ENCODE measurements at places on chromosomes 3 and 15.
A peak's percentile ranks its signal among the peaks of the same experiment; 100 is the strongest.

DNA sequence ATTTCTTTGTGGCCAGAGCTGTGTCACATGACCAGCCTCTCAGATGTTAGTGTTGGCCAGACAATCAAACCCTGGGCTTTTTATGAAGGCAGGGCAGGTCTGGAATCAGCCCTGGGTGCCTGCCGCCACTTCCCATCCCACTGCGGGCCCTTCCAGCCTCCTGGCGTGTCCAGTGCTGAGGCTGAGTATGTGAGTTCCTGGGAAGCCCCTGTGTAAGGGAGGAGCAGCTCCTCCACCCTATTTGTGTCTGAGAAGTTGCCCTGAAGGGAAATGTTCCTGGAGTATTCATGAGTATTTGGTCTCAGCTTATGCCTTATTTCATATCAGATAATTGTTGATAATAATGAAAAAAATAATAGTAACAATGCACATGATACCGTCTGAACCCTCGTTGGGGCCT is 190.1 kb downstream of the NSMCE3 start:
- no peak for DNase-seq

GRCh38 chr3:19457449-19457848 is 309.1 kb downstream of the KCNH8 start:
- no peak for DNase-seq

DNA sequence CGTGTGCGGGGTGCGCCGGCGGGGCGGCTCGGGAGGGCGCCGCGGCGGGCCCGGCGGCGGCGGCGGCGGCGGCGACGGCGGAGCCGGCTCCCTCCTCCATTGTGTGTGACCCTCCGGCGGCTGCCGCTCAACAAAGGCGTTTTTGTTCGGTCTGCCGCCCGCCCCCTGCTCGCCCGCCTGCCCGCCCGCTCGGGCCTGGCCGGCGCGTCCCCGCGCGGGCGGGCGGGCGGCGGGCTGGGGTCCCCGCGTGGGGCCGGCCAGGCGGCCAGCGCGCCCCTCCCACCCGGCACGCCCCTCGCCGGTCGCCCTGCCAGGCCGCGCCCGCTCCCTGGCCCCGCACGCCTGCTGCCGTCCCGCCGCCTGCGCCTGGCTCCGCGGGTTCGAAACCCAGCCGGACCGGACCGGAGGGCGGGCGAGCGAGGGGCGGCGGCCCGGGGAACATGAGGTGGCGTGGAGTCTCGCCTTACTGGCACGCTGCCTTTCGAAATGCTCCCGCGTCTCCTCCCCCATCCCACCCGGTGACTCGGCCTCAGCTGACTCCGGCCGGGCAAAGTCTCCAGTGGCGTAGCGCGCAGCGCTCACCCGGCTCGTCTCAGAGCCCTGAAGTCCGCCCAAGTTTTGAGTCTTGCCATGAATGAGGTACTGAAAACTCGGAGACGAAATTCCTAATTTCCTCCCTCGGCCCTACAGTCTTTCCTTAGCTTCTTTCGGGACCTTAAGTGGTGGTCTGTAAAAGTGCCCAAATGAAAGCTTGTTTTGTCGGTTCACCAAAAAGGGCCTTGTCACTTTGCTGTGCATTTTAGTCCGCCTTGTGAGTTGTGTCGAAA is 588 bp downstream of the MAPK6 start:
- DNase-seq: peak; percentile 83

- no peak for DNase-seq
Measured at GRCh38 chr3:195820186-195820585, 8.5 kb upstream of the MUC4 start.

DNA sequence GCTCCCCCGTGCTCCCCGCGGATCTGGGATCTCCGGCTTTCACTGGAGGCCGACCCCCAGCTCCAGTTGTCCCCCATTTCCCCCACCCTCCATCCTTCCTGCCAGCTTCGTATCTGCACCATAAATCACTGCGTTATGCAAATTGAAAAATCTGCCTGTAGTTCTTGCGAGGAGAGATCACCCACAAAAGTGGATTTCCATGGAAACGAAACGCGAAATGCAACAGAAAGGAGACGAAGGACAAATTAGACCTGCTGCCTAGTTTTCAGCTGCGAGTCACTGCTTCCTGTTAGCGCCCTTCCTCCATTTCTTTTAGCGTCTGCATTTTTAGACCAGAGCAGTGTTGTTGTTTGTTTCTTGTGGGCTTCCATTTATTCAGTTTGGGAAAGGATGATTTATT is 127.1 kb upstream of the ATP10A start:
- no peak for DNase-seq

- DNase-seq: no peak
Measured at GRCh38 chr3:12662593-12663400, 1.1 kb downstream of the RAF1 start.

DNA sequence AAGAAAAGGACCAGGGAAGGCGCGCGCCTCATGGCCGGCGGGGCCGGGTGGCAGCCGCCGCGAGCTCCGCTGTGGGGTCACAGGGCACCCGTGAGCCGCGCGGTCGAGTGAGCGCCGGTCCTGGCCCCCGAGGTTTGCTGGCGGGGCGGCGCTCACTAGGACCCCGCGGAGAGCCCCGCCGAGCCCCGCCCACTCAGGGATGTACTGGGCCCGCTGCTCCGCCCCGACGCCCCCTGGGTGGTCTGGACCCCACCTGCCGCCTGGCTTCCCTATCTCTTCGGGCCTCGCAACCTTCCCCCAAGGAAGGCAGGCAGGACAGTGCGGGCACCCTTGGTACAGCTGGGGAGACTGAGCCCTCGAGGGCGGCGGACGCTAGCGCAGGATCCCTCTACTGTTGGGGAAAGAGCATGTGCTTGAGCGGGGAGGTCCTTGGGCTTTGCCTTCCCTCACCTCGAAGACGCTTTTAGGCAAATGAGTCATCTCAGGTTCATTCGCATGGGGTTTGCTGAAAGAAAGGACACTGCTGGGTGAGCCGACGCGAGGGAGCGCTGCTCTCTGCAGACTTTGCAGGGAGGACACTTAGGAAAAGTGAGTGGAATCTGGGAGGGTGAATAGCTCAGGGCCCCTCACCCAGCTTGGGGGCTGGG is at the start of gene CHRNB4:
TSS of gene CHRNB4 (minus strand) at position 109 of the 647 bp plus-strand sequence. CDS start at position 32, 77 bp downstream.
- no peak for DNase-seq

- DNase-seq: no peak
Measured at GRCh38 chr15:39512643-39513042, 68.2 kb upstream of the THBS1 start.

DNA sequence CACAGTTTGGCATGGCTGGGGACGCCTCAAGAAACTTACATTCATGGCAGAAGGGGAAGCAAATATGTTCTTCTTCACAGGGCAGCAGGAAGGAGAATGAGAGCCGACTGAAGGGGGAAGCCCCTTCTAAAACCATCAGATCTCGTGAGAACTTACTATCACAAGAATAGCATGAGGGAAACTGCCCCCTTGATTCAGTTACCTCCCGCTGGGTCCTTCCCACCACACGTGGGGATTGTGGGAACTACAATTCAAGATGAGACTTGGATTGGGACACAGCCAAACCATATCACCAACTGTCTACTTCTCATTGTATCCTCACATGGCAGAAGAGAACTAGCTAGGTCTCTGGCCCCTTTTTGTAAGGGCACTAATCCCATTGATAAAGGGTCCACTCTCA is 30.5 kb downstream of the CCDC32 start:
- no peak for DNase-seq

GRCh38 chr15:65517866-65518207 is 348 bp upstream of the DPP8 start:
- no peak for DNase-seq

GRCh38 chr3:78322780-78323179 is 1282.9 kb downstream of the ROBO2 start:
- no peak for DNase-seq

- DNase-seq: no peak
Measured at GRCh38 chr3:128438488-128439072, 28.1 kb downstream of the DNAJB8 start.

GRCh38 chr15:74301583-74302361 is 65.6 kb downstream of the CCDC33 start:
- DNase-seq: no peak

GRCh38 chr15:61681676-61682075 is 378.6 kb downstream of the VPS13C start:
- DNase-seq: no peak

DNA sequence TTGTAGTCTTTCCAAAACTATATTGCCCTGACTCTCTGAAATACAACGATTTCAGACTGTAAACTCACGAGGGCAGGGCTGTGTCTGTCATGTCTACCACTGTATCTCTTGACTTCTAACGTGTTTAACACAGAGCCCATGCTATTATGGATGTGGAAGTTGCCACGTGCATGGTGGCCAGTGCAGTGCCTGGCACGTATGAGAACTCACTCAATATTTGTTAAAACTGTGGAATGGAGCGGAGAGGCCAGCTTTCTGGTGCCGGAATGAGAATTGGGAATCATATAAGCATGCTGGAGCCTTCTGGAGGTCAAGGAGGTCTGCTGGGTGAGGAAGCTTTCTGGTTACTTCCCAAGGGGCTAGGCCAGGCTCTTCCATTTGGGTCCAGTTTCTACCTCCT is 220.6 kb upstream of the LYSMD4 start:
- no peak for DNase-seq

- no peak for DNase-seq
Measured at GRCh38 chr3:132290833-132291232, 26.4 kb upstream of the ACP3 start.

- peak; percentile 89 for DNase-seq
Measured at GRCh38 chr3:129120254-129121004, 1.2 kb downstream of the RAB43 start.

GRCh38 chr15:70475407-70475781 is 288.0 kb downstream of the UACA start:
- no peak for DNase-seq

DNA sequence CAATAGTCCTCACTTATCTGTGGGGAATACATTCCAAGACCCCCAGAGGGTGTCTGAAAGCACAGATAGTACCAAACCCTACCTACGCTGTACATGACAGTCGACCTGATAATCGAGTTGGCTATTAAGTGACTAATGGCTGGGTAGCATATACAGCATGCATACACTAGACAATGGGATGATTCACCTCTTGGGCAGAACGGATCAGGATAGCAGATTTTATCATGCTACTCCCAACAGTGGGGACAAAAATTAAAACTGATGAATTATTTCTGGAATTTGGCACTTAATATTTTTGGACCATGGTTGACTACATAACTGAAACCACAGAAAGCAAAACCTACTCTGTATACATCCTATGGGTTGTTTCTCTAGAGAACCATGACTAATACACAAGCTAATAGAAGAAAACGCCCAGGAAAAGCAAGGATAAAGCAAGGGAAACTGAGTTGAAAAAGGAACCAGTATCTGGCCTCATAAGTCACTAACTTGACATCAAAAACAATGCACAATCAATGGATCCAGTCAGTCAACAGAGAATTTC is 15.5 kb downstream of the ATG3 start:
- no peak for DNase-seq

DNA sequence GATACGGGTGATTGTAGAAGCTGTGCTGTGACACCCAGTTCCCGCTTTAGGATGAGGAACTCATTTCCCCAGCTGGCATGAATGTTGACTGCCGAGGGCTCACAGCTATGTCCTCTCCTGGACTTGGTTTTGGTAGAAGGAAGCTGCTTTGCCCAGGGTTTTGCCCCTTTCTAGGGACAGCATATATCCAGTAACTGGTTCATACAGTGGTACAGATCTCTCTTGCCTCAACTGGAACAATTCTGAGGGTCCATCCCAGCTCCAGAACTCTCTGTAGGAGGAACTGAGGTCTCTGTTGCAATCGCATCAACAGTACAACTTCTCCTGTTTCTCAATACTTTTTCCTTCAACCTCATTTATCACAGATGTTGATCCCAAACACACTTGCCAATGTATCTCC is 54.5 kb upstream of the FNDC3B start:
- no peak for DNase-seq

- no peak for DNase-seq
Measured at GRCh38 chr15:27077790-27078189, 106.8 kb downstream of the GABRG3 start.

GRCh38 chr3:121481106-121481880 is 64.5 kb downstream of the POLQ start:
- no peak for DNase-seq

DNA sequence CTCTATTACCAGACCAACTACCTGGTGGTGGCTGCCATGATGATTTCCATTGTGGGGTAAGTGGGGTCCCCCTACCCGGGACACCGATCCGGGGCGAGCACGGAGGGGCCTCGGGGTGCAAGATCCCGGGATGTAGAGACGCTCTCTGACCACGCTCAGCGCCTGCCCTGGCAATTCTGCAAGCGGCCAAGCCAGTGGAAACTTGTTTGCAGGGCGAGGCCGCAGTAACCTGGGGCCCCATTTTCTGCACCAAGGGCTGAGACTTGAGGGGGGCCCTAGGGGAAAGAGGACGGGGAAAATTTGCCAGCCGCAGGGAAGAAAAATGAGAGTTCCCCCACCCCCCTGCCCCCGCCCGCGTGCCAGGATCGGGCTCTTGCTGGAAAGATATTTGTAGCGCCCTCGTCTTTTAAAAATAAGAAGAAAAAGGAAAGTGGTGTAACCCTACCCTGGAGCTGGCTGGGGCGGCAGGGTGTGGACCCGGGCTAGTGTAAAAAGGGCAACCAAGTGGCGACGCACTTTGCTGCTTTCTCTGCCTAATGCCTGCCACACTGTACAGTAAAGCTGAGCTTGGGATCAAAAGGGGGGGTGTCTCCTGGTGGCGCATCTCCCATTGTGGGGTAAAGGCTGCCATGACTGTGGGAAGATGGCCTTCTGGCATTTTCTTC is 563 bp downstream of the ARL6IP5 start:
- DNase-seq: no peak
